Dermis microvascular lymphatic vessel endothelial cell (primary cell): ENCODE measurements at places on chromosomes 7 and 10. TPM values are rescaled to one million over a fixed set of nuclear protein-coding genes. Genes with fewer than 3 reads are reported as not detected.
A peak's percentile ranks its signal among the peaks of the same experiment; 100 is the strongest.

Gene CYP3A7
- total RNA-seq: not detected in 2 replicates

Gene EGR2
- total RNA-seq: 0.13 TPM in 1 of 2 replicates, not detected in the other

Gene HMX2
- total RNA-seq: not detected in 2 replicates

Gene PLCE1
- total RNA-seq: 1.0 and 6.7 TPM in 2 replicates

Gene PRPS1L1
- total RNA-seq: not detected in 2 replicates

Gene HIPK2
- 5.9 and 11.1 TPM in 2 replicates for total RNA-seq

Gene CPA1
- total RNA-seq: not detected in 2 replicates

Gene WDR86
- total RNA-seq: not detected in 2 replicates

GRCh38 chr7:1318051-1318450, 85.4 kb downstream of the UNCX start:
- DNase-seq: no peak

- no peak for DNase-seq
Measured at GRCh38 chr7:38773430-38773829, 135.6 kb downstream of the VPS41 start.

DNA sequence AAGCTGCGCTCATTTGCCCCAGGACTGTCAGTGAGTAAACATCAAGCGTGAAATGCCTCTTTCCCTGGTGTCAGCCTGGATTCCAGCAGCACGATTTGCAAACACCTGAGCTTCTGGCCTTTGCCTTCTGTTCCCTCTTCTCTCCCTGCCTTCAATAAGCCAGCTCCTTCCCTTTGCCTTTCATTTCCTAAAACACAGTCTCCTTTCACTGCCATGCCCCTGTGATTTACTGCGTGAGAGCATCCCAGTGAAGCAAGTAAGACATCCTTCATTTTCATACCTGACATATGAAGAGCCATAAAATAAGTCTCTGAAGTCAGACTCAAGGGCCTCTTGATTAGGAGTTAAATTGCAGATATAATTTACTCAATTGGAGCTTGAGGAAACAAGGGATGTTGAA, 681.8 kb downstream of the TYW1 start:
- DNase-seq: no peak

DNA sequence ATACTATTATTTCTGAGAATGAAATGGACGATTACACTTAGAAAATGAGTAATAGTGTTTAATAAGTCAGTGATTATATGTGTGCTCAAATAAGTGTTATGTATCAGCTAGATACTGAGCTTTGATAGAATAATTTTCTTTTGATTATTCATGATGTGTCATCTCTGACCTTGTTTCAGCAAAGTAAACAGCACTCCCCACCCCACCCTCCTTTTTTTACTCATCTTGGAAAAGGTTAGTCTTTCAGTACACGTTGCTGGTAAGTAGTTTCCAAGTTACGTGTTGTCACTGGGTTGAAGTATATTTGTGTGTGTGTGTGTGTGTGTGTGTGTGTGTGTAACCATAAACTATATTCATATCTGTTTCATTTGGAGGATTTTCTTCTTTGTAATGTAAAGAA, 84.1 kb downstream of the GNAI1 start:
- DNase-seq: peak; percentile 43

DNA sequence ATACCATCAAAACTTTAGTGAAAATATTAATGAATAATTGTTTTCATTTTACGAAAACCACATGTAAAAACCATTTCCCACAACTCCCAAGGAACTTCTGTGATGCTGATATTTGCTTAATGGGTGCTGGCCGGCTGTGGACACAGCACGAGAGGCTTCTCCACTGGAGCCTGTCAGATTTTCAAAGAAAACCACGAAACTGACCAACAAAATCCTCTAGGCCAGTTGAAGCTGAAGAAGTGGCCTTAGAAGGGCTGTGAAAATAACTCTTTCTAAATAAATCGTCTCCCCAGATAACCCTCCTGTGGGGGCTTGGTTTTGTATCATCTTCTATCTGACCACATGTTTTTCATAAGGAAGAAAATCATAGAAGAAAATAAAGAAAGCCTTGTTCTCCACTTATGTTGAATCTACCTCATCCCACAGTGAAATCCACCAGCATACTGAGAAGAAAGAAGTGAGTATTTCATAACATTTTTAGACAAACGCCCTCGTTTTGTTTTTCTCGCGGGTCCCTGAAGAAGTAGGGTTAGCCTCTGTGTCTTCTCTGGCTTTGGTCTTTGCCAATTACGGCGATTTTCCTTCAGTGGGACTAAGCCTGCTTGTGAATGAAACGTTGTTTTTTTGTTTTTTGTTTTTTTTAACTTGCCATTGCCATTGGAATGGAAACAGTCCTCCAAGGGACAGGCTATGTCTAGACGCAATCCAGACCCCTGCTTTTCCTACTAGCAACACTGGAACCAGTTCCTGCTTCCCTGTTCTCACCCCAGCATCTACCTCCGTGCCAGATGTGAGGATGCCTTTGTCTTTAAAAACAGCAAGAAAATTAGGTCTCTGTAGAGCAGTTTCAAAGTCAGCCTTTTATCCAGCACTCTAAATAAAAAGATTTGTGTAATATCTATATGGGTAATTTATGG, 123.9 kb downstream of the ADAM12 start:
- DNase-seq: no peak

- no peak for DNase-seq
Measured at GRCh38 chr7:157318015-157318706, 18.6 kb upstream of the DNAJB6 start.

DNA sequence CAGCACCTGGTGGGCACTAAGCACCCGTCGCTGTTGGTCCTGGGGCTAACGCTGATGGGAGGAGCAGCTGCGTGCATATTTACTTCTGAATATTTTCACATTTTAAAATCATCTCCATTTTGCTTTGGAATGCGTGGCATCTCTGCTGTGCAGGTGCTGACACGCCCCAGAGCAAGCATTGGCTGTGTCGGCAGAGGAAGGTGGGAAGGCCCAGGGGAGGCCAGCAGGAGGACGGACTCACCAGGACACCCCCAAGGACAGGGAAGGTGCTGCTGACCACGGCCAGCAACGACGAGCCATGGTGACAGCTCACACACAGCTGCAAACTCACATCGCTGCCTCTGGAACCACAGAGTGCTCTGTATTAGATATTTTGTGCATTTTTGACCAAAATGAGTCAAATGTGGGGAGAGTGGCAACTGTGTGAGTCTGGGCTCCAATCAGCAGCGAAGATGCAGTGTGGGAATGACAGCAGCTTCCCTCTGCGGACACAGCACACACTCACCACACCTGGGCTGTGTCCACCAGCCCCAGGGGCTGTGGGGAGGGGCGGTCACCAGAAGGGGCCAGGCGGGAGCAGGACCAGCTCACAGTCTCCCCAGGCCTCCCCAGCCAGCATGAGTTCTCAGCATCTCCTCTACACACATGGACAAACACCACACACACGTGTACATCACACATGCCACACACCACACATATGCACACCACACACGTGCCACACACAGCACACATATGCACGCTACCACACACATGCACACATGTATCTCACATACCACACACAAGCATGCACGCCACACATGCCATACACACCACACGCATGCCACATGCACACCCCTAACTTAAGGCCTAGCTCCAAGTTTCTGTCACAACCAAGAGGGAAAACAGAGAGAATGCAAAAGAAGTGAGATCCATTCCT, 58.2 kb downstream of the PTPRN2 start:
- no peak for DNase-seq

DNA sequence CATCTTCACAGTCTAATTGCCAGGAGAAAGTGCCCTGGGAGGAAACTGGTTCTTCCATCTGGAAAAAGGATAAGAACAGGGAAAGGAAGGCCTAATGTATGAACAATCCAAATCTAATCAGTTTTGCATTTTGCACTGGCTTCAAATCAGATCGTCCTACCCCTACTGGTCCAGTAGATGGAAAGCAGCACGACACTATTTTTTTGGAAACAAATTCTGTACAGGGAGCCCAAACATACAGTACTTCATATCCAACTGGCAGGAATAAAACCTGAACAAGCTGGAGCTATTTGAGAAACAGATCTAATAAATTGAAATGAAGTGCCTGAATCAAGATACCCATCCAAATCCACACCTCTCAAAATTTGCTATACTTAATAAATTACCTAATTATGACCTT, 36.5 kb downstream of the ETV1 start:
- DNase-seq: no peak

DNA sequence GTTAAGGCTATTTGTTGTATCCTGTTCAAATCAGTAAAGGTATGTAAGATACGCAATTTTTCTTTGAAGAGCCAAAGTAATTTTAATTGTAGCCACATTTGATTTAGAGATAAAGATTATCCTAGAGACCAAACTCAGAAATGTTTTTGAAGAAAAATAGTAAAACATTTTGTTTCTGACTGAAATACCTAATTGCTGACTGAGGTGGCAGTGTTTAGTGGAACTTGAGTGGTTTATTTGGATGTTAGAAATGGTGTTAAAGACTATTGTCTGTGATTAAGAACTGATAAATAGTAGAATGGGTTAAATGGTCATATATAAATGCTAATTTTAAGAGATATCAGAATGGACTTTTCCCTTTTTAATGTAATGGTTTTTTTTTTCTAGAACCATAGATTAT, 15.3 kb downstream of the EDRF1 start:
- DNase-seq: no peak

GRCh38 chr10:118395947-118396346, 53.8 kb upstream of the FAM204A start:
- no peak for DNase-seq

GRCh38 chr10:73857446-73857845, 16.9 kb downstream of the CAMK2G start:
- no peak for DNase-seq

DNA sequence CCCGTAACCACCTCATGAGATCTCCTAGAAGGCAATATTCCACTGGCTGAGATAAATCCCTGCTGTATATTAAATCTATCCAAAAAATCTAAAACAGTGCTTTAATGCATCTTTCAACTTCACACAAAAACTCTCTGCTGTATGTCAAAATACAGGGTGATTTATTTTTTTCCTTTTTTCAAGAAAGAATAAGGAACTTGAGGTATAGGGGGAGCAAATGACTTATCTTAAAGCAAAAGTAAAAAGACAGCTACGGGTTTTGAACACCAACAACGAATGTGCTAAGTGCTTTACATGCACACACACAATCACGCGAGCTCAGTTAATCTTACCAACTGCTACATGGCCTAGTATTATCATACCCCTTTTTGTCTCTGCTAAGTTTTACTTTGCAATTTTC, 168.9 kb upstream of the PHF14 start:
- no peak for DNase-seq

GRCh38 chr10:21692916-21693315, 158.9 kb downstream of the MLLT10 start:
- no peak for DNase-seq

- no peak for DNase-seq
Measured at GRCh38 chr7:27605689-27606269, 56.9 kb downstream of the HIBADH start.

GRCh38 chr7:114047889-114048288, 129.1 kb upstream of the PPP1R3A start:
- no peak for DNase-seq

DNA sequence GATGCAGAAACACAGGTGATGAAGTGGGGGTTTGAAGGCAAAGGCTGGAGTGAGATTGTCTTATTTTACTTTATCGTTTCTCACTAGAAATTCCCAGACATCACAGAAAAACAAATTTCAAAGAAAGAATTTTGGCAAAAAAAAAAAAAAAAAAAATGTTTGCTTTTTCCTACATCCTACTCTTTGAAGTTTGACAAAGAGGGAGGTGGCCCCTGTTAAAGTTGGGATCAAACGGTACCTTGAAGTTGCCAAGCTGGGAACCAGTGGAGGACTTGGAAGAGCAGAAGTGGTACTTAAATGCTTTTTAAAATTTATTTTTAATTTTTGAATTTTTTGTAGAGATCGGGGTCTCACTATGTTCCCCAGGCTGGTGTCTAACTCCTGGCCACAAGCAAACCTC, 63.9 kb upstream of the KIF5B start:
- no peak for DNase-seq

DNA sequence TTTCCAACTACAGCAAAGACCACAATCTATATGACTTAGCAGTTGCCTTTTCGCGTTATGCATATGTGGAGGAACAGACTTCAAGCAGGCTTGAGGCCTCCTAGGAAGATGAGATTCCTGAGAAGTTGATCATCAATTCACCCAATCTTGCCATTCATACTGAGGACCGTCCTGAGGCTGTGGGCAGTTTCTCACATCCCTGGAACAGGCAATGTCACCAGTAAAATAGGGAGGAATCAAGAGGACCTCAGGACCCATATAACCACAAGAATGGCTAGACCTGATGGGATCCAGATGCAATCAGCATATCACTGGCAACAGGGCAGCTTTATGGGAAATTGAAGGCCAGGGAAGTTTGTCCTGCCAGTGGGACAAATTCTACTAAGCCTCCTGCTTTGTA, 17.3 kb downstream of the KDM7A start:
- no peak for DNase-seq

GRCh38 chr7:32093415-32094408, 23.5 kb upstream of the PDE1C start:
- no peak for DNase-seq

DNA sequence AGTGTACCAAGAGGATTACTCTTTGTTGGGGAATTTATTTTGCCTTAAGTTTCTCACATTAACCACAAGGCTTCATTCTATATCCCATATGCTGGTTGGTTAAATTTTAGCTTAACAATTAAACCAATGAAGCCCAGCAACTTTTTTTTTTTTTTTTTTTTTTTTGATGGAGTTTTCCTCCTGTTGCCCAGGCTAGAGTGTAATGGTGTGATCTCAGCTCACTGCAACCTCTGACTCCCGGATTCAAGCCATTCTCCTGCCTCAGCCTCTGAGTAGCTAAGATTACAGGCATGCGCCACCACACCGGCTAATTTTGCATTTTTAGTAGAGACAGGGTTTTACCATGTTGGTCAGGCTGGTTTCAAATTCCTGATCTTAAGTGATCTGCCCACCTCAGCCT, 75.0 kb upstream of the MKX start:
- no peak for DNase-seq

GRCh38 chr7:100538348-100538653, 702 bp upstream of the AGFG2 start:
- no peak for DNase-seq

GRCh38 chr7:136210664-136211063, 233.5 kb upstream of the MTPN start:
- no peak for DNase-seq

GRCh38 chr7:28018856-28019465, 161.6 kb downstream of the JAZF1 start:
- no peak for DNase-seq

DNA sequence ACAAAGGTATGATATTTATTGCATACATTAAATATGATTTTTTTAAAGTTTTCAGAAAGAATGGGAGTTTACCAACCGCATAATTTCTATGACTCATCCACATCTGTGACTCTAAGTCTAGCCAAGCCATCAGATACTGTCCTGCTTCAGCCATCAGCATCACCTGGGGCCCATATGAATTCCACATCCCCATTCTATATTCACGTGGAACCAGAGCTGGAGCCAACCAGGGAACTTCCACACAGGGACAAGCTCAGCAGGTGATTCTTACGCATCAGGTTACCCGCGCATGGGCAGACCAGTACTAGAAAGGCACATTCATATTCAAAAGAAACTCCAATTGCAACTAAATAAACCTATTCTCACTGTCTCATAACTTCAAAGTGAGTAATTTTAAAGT, 817.7 kb upstream of the IGFBP3 start:
- DNase-seq: no peak
